ENCODE measurements at places on chromosomes 2 and 18. TPM values are rescaled to one million over a fixed set of nuclear protein-coding genes. Genes with fewer than 3 reads are reported as not detected.

Gene SERPINB11
- total RNA-seq, result not detected

Gene PROC
- total RNA-seq, result not detected

Gene ANKRD39
- total RNA-seq, result 4.7 TPM

Gene HOXD12
- 0.76 TPM for total RNA-seq

Gene SGPP2
- 8.6 TPM for total RNA-seq

Gene COX5B
- total RNA-seq, result 104 TPM

Gene KCNIP3
- total RNA-seq, result 16.4 TPM

Gene ZNF521
- total RNA-seq, result 47.4 TPM

Gene NHEJ1
- 15.6 TPM for total RNA-seq

Gene REG3G
- total RNA-seq, result 0.35 TPM

Gene GALNT5
- total RNA-seq, result 8.1 TPM

DNA sequence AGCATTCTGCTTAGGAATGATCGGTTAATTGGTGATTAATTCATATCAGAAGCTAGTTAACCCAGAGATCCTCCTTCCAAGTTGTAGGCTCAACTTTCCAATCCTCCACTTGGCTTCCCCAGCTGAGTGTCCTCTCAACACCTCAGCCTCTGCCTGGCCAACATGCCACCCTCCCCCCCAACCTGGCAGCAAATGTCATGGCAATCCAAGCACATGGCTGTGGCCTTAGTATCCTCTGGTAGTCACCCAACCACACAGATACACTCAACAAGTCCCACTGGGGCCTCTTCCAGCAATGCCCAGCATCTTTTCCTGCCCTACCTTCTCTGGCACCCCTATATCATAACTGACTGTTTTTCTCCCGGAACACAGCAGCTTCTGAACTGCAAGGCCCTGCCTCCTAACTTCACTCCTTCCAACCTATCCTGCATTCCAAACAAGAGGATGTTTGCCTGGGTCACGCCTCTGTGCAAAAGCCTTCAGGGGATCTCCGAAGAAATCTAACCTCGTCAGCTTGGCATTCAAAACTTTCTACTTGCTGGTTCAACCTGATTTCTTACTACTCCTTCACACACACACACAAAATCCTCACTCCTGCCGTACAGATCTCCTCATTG is 195.0 kb downstream of the CYP26B1 start:
- H3K27me3 ChIP-seq, result no peaks in the 10 kb centered on the region
- no peak overlapping the region for H3K4me3 ChIP-seq
- H3K36me3 ChIP-seq, result no peaks in the 10 kb centered on the region
- no peak for DNase-seq

DNA sequence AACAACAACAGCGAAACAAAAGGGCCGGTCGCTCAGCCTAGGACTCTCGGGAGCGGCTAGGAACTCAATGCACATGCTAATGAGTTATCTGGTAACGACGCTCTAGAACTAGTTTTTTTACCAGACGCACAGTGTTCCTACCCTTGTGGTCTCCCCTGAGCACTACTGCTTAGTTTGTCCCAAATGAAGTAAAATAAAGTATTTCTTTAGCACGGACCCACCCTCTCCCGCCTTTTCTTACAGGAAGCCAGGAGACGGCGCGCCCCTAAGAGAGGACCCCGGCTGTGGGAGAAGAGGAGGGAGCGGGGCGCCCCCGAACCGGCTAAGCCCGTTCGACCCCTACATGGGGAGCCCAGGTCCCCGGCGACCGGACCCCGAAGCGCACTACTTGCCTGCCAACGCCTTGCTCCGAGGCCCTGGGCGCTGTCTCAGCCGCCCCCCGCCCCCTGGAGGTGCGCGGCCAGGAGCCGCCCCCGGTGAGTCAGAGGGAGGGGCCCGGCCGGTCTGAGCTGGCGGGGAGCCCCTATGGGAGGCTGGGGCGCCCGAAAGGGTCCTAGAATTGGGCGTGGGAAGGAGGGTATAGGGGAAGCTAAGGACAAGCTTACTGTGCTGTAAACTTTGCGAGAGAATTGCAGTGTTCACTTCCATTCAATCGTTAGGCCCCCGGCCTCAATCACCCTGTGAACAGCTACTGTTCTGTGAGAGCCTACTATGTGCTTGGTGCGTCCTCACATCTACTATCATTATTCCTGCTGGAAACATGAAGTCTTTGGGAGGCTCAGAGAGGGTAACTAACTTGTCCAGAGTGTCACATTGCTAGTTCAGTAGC is 3.6 kb upstream of the CAPG start:
- H3K4me1 ChIP-seq, result no peaks in the 10 kb centered on the region
- no peaks in the 10 kb centered on the region for H3K36me3 ChIP-seq
- peak; percentile 81 for DNase-seq
- H3K4me3 ChIP-seq, result peak overlapping the region; percentile 52

DNA sequence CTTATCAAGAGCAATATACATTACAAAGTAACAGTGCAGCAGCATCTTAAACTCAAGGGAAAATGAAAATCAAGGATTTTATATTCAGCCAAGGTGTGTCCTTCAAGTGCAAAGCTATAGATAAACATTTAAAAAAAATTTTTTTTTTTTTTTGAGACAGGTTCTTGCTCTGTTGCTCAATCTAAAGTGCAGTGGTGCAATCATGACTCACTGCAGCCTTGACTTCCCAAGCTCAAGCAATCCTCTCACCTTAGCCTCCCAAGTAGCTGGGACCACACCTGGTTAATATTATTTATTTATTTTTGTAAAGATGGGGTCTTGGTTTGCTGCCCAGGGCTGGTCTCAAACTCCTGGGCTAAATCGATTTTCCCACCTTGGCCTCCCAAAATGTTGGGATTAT is 9.0 kb downstream of the CDKL4 start:
- no peak overlapping the region for H3K4me3 ChIP-seq
- no peaks in the 10 kb centered on the region for H3K27me3 ChIP-seq
- no peak for DNase-seq
- no peak overlapping the region for H3K27ac ChIP-seq
- H3K4me1 ChIP-seq, result no peaks in the 10 kb centered on the region
- H3K36me3 ChIP-seq, result no peaks in the 10 kb centered on the region

DNA sequence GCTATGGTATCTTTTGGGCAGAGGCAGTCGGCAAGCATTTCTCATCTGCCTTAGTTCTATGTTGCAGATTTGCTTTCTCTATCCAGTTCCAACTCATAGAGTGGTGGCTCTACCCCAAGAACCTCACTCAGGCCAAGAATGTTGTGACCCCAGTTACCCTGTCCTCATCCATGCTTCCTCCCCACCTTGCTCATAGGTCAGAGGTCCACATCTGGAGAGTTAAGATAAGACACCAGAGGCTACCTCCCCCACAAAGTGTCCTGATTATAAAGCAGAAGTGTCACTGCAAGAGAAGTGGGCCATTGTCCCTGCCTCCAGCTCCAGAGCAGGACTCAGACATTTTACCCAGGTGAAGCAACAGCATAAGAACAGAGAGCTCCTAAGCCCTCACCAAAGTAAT is 276.8 kb upstream of the CHST9 start:
- no peak overlapping the region for H3K27ac ChIP-seq
- H3K27me3 ChIP-seq, result no peaks in the 10 kb centered on the region
- no peaks in the 10 kb centered on the region for H3K4me1 ChIP-seq
- no peak for DNase-seq
- no peak overlapping the region for H3K4me3 ChIP-seq

- DNase-seq, result no peak
- H3K27me3 ChIP-seq, result no peaks in the 10 kb centered on the region
- no peak overlapping the region for H3K27ac ChIP-seq
- H3K4me1 ChIP-seq, result no peaks in the 10 kb centered on the region
- H3K36me3 ChIP-seq, result no peaks in the 10 kb centered on the region
- no peak overlapping the region for H3K4me3 ChIP-seq
Observed at GRCh38 chr2:75729861-75730260, 19.1 kb upstream of the GCFC2 start.

- no peaks in the 10 kb centered on the region for H3K27me3 ChIP-seq
- H3K27ac ChIP-seq, result no peak overlapping the region
- no peak for DNase-seq
- H3K36me3 ChIP-seq, result no peaks in the 10 kb centered on the region
- no peak overlapping the region for H3K4me3 ChIP-seq
Observed at GRCh38 chr18:5466256-5466655, 77.5 kb downstream of the EPB41L3 start.

- no peak overlapping the region for H3K4me3 ChIP-seq
- no peaks in the 10 kb centered on the region for H3K4me1 ChIP-seq
- no peak for DNase-seq
Observed at GRCh38 chr2:203569677-203570316, 34.7 kb upstream of the RAPH1 start.

GRCh38 chr2:8511868-8512612 is 169.8 kb upstream of the ID2 start:
- H3K4me3 ChIP-seq, result no peak overlapping the region
- no peak overlapping the region for H3K27ac ChIP-seq
- DNase-seq, result no peak
- H3K36me3 ChIP-seq, result no peaks in the 10 kb centered on the region

GRCh38 chr2:10921525-10921924 is 9.8 kb downstream of the KCNF1 start:
- H3K4me3 ChIP-seq, result no peak overlapping the region
- H3K27ac ChIP-seq, result no peak overlapping the region

DNA sequence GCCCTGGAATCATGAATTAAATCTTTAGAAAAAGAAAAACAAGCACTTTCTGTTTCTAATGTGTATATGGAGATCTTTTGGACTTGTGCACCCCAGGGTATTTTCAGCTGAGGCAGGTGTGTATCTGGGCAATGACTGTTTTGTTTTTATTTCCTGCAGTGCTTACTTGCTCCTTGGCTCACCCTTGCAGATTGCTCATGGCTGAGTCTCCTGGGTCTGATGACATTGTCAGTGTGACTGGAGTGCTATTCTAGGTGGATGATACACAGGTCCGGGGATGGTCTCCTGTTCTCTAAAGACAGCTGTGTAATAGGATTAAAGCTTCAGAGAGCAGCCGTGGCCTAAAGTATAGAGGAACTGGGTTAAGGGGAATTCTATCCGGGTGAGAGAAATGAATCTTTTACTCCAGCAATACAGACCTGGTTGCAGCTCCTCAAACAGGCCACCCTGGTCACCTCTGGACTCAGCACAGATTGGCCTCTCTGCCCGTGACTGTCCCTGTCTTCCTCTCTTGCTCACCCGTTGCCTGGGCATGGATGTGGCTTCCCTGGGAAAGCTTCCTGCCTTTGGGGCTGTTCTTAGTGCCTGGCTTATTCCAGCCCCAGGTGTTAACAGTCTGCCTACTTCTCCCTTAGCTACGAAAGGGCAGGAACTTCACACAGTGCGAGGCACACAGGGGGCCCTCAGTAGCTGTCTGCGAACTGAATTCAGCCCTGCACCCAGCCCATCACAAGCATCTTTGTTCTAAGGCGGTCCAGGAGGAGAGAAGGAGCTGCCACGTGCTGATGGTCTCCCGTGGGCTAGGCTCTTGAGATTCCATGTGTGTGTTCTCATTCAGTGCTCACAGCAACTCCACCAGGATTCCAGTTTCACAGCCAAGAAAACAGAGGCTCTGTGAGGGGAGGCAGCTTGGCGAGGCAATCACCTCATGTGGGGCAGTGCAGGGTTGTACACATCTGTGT is 84.3 kb downstream of the ACOXL start:
- no peak for DNase-seq
- H3K4me1 ChIP-seq, result no peaks in the 10 kb centered on the region
- H3K36me3 ChIP-seq, result no peaks in the 10 kb centered on the region
- H3K4me3 ChIP-seq, result no peak overlapping the region

DNA sequence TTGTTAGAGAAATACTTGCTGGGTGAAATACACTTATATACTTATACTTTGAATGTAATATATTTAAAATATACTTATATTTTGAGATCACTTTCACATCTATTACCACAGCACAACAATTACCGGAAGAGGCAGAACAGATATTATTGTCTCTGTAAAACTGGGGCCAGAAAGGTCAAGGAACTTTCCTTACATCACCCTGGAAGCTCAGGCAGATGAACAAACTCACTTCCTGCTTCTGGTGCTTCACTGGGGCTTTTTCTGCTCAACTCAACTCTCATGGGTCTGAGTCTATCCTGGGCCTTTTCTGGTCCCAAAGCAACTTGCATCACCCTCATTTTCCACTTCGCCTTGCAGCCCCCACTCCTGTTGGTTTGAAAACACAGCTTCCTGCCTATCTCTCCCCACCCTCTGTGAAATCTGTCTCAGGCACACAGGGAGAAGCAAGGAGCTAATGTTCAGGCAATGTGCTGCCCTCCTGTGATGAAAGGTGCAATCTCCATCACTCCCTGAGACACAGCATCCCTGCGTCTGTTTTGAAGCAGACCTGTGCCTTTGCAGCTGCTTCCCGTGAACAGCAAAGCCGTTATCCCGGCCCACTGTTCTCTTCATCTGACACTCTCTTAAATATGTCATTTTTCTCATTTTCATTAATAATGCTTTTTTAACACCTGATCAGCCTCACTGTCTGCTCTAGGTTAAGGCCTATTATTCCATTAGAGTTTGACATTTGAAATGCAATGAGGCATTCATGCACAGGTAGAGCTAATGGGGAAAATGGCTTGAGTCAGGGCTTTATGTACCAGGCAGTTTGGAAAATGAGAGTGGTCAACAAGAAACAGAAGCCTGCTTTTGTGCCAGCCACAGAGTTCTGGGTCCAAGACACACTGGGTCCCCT is 251.9 kb upstream of the CHAC2 start:
- DNase-seq, result no peak
- no peaks in the 10 kb centered on the region for H3K4me1 ChIP-seq
- H3K36me3 ChIP-seq, result no peaks in the 10 kb centered on the region

- no peaks in the 10 kb centered on the region for H3K36me3 ChIP-seq
- H3K27me3 ChIP-seq, result no peaks in the 10 kb centered on the region
- no peaks in the 10 kb centered on the region for H3K4me1 ChIP-seq
- H3K27ac ChIP-seq, result no peak overlapping the region
- DNase-seq, result no peak
- no peak overlapping the region for H3K4me3 ChIP-seq
Observed at GRCh38 chr2:233031556-233032500, 644 bp upstream of the NEU2 start.

GRCh38 chr2:46818819-46819218 is 96.8 kb downstream of the MCFD2 start:
- peaks cover 13% of the 10 kb centered on the region for H3K4me1 ChIP-seq
- H3K36me3 ChIP-seq, result no peaks in the 10 kb centered on the region
- no peak overlapping the region for H3K4me3 ChIP-seq
- H3K27ac ChIP-seq, result peak overlapping the region; percentile 32

- DNase-seq, result no peak
- no peaks in the 10 kb centered on the region for H3K36me3 ChIP-seq
- no peaks in the 10 kb centered on the region for H3K4me1 ChIP-seq
- no peaks in the 10 kb centered on the region for H3K27me3 ChIP-seq
Observed at GRCh38 chr18:77870199-77870598, 620.6 kb downstream of the GALR1 start.

DNA sequence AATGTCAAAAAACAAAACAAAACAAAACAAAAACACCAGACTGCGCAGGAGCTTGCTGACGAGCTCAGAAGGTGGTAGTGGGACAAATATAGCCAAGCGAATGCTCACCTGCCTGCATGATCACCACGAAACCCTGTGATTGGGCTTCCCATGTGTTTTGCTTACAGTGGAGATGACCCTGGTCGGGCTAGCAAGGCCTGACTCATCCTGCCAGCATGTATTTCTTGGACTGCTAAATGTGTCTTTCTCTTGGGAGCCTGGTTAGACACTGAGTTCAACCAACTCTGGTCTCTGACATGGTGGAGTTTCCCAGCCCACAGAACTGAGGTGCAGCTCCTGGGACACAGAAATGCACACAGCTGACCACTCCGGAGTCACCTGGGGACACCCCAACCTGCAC is 30.7 kb upstream of the DUSP2 start:
- no peak overlapping the region for H3K27ac ChIP-seq
- H3K4me1 ChIP-seq, result no peaks in the 10 kb centered on the region
